ENCODE measurements at places on chromosomes 1 and 21.

DNA sequence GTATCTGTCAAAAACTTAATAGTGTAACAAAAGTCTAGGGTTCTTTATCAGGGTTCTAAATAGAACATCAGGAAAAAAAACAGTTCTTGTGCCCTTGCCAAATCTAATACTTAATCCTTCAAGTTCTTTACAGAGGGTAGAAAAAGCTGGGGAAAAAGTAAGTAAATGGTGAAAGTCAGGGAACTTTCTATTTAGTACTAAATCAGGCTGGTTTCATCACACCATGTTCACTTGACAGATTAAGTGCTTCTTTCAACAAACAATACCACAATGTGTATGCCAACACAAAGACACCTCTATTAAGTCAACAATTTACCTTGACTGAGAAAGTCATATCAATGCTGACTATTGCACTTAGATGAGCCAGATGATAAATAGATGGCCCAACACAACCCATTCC is 9.7 kb downstream of the DBT start:
- DNase-seq, result no peak

DNA sequence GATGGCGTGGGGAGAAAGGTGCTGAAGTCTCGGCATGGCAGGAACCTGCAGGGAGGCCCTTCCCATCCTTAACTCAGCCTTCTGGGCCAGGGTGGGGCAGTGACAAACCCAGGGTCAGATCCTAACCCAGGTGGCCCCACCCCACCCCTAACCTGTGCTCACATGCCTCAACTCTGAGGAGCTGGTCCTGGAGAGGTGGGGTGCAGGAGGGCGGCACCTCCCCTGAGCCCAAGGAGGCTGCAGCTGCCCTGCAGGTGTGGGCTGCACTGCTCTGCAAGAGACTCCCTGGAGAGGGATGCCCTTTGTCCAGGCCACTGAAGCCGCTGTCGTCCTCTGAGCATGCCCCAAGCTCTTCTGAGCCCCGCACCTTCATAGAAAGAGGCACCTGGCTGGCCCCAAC is 15.2 kb upstream of the ADAMTSL4 start:
- DNase-seq, result no peak

DNA sequence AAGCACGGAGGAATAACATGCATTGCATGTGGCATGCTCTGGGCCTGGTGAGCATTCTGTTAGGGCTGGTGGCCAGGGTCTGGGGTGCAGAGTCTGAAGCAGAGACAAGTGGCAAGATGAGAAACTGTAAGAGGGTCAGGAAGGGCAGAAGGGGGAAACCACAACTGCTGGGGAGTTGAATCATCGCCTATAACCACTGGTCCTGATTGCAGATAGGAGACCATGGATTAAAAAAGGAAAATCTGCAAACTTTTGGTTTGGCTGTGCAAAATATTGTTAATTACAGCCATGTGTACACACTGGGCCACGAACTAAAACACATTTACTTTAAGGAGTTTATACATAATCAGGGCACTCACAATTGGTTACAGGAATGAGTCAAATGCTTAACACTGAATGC is 76.6 kb downstream of the TGFBR3 start:
- DNase-seq, result no peak

DNA sequence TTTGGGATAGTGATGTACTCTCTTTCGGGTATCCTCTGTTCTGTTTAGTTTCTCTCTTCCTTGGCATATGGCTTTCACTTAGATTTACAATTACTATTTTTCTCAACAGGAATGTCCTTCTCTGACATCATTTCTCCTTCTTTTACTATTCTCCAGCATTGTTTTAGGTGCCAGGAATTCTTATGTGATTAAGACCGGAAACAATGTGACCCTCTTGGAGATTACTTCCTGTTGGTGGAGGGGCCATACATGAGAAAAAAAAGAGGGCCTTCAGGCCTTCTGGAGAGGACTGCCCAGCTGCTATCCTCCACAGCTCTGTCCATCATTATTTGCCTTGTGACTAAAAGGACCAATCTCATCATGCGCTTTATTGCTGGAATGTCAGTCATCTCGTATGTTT is 50.4 kb upstream of the ADAMTS5 start:
- DNase-seq, result no peak

DNA sequence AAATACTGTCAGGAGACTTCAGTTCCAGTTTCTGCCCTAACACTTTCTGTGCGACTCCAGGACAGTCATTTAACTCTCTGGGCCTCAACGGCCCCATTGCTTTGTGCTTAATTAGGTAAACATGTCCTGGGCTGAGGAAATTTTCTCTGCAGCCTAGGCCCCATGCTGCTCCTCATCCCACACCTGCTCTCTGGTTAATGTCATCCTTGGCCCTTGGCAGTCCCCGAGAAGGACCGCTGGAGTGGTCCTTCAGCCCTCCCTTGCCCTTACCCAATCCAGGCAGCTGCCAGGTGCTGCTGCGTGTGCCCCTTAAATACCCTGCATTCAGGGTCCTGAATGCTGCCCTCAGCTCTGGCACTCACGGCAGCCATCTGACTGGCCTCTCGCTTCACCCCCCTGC is 18.7 kb downstream of the UBL4B start:
- no peak for DNase-seq

DNA sequence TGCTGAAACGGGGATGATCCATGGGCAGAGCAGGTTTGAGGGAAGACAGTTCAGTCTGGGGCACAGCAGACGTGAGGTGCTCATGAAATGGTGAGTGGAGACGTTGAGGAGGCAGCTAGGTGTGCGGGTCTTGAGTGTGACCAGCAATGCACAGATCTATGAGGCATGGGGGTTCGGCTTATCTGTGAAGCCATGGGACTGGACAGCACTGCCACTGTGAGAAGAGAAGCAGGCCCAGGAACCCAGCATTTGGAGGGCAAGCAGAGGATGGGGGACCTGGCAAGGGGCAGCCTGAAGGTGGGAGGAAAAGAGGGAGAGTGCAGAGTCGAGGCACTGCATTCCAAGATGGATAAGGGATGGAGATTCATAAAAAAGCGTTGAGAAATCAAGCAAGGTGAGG is 8.0 kb downstream of the CSF1 start:
- DNase-seq, result no peak

GRCh38 chr1:109356505-109356904 is 41.2 kb downstream of the SORT1 start:
- DNase-seq, result no peak

DNA sequence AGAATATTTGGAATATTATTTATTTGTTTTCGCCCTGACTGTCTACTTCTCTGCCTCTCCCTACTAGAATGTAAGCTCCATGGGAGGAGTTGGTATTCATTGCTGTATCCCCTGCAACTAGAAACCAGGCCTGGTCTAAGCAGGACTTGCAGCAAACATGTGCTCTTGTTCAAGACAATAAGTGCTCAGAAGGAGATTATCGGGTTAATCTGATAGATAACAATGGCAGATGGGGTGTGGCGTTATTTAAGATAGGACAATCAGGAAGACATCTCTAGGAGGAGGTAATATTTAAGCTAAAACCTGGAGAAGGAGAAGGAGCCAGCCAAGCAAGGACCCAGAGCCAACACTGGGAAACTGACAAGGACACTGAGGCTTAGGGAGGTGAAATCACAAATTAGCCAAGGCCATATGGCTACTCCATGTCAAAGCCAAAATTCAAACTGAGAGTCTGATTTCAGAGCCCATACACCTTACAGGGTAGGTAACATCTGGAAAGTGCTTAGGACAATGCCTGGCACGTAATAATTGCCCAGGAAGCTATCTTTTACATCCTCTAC is 41.5 kb downstream of the STYXL2 start:
- no peak for DNase-seq

- no peak for DNase-seq
Measured at GRCh38 chr21:38922474-38923235, 116.9 kb downstream of the ETS2 start.

DNA sequence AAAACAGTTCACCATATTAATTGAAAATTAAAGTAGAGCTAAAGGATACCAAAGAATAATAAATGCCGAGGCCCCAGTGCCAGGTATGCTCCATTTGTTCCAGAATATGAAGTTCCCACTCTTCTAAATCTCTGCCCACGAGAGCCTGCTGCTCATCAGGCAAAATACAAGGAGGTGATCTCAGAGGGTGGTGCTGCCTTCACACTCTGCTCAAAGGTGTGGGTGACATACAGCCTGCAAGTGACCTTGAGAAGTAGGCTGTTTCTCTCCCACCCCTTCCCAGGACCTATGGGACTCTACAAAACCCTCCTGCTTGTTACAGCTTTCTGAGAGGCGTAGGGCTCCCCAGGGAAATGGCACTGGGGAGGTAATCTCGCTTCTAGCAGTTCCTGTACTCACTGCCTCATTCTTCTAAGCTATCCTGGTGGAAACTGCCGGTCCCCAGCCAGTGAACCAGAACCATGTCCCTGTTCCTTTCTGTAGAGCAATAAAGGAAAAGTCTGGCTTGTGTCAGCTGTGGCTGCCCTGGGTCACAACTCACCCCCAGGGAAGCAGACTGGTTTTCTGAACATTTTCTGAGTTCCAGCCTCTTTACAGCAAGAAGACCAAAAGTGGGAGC is 26.9 kb upstream of the DPT start:
- DNase-seq, result no peak

DNA sequence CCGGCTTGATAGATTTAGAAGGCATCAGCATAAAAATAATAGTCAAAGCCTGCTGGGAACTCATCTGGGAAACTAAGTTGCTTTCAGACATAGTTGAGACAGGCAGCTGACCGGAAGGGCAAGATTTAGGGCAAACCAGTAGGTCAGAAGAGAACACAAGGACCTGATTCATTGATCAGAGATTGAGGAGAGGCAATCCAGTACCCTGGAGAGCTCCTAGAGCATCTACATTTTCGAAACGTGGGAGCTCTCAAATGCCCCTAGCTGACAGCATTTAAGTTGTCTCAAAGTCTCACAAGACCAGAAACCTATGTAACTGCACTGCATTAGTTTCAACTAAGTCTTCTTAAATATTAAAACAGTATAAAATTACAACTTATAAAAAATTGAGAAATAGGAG is 22.9 kb upstream of the MTF2 start:
- no peak for DNase-seq

DNA sequence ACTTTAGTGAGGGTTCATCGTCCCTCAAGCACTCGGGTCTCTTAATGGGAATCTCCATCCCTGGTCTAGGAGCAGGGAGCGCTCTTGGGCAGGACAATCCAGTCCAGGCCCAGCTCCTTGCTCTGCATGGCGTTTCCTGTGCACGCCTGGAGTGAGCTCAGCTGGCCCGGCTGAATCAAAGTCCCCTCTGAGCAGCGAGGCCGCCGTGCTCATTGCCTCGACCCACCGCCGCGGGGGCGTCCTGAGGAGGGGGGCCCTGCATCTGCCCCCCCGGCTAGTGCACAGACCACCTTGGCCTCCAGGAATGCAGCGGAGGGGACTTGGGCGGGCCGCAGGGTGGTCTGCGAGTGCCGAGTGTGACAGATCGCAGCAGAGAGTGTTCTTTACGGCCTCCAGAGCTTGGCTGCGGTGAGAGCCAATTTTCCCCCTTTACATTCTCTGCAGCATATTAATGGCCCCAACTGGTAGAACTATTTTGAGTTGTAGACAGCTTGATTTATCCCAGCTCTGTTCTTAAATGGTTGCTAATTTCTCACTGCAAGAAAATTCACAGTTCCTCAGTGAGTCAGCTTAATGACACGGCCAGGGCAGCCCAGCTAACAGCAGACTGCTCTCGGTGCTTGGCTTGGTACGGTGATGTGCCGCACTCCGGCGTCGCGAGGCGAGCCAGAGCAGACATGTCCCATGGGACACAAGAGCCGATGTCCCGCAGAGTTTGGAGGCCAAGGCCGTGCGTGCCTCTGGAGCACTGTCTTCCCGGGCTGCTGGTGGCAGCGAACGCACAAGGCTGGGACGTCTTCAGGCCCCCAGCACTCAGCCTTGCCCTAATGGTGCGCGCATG is 39.8 kb downstream of the SNAP47 start:
- DNase-seq, result no peak

GRCh38 chr1:37846647-37847339 is 12.6 kb downstream of the MTF1 start:
- no peak for DNase-seq

- no peak for DNase-seq
Measured at GRCh38 chr1:1241588-1242219, 4.8 kb downstream of the C1QTNF12 start.

- no peak for DNase-seq
Measured at GRCh38 chr1:186781730-186782129, 47.0 kb upstream of the PLA2G4A start.

- DNase-seq, result no peak
Measured at GRCh38 chr1:220093361-220094015, 444 bp upstream of the IARS2 start.

- DNase-seq, result no peak
Measured at GRCh38 chr1:157044326-157044725, 1.2 kb downstream of the ARHGEF11 start.

- no peak for DNase-seq
Measured at GRCh38 chr1:201288765-201289164, 5.5 kb downstream of the PKP1 start.

GRCh38 chr1:105485207-105485606 is 1571.3 kb upstream of the PRMT6 start:
- no peak for DNase-seq

- DNase-seq, result no peak
Measured at GRCh38 chr21:34877485-34878128, 171.5 kb downstream of the RUNX1 start.
